ENCODE measurements at places on chromosomes 1 and 21. TPM values are rescaled to one million over a fixed set of nuclear protein-coding genes. Genes with fewer than 3 reads are reported as not detected.

The HCRTR1 gene
- total RNA-seq: not detected

- DNase-seq: no peak
Observed at GRCh38 chr1:197737916-197738315, 37.4 kb downstream of the DENND1B start.

DNA sequence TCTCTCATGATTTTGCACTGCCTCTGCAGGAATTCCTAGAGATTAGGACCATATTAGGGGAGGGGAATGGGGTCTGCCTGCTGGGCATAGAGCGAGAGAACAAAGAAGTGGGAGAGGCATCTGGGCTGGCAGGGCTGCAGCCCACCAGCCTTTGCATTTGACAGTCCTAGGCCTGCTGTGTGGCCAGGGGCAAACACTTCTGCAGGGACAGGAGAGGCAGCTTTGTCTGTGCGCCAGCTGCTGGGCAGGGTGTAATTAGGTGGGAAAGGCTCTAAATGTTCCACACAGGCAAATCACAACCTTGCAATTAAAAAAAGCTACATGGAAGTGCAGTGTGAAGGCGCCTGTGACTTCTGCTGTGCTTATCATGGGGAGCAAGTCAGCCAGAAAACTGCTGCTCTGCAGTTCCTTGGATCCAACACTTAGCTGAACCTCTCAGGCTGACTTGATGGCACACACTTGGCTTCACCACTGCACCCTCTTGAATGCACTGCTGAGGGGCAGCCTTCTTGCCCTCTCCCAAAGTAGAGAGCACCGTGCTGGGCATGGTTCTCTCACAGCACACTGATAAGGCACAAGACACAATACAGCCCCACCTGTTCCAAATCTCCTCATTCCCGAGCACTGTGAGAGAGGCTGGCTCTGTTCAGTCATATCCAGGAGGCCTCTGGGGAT is 73.6 kb upstream of the TLR5 start:
- DNase-seq: no peak

DNA sequence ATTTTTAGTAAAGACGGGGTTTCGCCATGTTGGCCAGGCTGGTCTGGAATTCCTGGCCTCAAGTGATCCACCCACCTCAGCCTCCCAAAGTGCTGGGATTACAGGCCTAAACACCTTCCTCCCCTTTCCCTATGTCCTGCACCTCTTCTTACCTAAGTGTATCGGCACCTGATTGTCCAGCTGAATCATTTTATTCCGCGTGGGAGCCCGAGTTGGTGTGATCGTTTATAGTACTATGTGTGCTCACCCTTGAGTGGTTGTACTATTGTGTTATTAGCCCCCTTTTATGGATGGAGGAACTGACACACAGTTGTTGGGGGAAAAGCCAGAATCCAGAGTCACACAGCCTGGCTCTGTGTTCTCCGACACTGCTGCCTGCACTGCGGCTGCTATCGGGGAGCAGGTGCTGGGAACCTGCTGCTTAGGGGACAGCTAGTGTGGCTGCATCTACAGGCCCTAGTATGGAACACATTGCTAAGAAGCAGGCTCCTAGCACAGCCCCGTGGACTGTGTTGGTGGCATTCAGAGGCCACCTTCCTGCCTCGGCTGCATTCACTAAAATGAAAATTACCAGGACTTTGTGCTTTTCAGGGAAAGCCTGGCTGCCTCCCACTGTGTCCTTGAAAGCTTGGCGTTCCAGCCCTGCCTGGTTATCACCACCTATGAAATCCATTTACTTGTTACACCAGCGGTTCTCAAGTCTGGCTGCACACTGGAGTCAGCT is 21.6 kb downstream of the ENO1 start:
- DNase-seq: no peak

DNA sequence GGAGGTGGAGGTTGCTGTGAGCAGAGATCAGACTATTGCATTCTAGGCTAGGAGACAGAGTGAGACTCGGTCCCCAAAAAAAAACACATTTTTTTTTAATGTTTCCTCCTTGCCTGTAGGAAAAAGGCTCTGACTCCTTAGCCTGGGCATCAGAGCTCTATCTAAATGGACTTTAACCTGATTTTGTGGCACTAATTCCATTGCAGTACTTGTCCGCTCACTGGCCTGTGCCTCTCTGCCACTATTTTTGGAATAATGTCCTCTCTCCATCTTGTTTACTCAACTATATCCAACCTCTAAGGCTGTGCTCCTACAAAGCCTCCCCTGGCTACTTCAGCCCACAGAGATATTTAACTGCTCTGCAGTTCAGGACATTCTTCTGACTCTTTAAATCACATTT is 26.5 kb downstream of the METTL18 start:
- no peak for DNase-seq

- DNase-seq: no peak
Observed at GRCh38 chr1:224700918-224701531, 84.9 kb downstream of the CNIH3 start.

DNA sequence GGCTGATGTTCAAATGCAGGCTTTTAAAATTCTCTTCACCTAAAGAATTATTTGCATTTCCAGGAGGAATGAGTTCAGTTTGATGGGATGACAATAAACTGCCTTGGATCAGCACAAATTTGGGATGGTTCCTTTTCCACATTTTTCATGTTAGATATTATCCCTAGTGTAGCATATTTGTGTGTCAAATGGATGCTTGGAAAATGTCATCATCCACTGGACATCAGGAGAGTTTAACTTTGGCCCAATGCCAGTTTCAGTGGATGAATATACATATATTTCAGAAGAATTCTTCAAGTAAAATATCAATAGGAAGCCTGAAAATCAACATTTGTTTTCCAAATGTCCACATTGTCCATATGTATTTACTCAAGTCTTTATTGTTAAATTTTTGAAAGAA is 116.5 kb upstream of the COL24A1 start:
- DNase-seq: no peak

- DNase-seq: no peak
Observed at GRCh38 chr1:244138399-244138798, 87.3 kb downstream of the ZBTB18 start.

DNA sequence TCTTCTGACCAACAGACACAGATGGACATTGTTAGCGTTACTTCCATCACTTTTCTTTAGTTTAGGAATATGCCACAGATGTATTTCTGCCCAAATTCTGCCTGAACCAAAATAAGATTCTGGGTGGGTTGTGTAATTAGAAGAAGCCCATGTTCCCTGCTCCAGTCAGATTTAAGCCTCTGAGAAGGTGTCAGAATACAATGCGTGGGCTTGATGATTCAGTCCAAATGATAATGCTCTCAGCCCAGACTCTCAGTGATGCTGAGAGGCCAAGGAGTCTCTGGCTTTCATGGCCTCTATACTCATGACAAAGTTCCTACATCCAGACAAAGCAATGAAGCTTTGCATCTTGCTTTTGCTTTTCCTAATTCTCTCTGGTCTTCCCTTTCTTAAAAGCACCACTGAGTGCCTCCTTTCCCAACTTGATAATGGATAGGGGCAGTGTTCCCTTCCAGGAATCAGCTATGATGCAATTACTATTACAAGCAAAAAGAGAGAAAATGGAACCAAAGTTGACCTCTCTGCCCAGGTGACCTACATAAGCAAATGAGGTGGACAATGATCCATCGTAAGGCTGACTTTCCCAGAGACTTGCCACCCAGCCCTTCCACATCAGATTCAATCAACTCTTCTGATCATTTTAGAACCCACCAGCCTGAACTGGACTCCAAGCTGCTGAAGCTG is 8.8 kb downstream of the SEC16B start:
- DNase-seq: no peak

GRCh38 chr1:206556750-206557635 is 49.7 kb downstream of the RASSF5 start:
- peak; percentile 57 for DNase-seq
